ENCODE measurements at places on chromosomes 6 and 20. TPM values are rescaled to one million over a fixed set of nuclear protein-coding genes. Genes with fewer than 3 reads are reported as not detected.

LRRC73 gene
- 0.33 TPM for total RNA-seq

MCCD1 gene
- not detected for total RNA-seq

STXBP5 gene
- total RNA-seq: 32.1 TPM

UQCC2 gene
- total RNA-seq: 27.5 TPM

PRSS35 gene
- total RNA-seq: not detected

GGT7 gene
- total RNA-seq: 12.5 TPM

PRR18 gene
- total RNA-seq: not detected

MCHR2 gene
- total RNA-seq: not detected

DNA sequence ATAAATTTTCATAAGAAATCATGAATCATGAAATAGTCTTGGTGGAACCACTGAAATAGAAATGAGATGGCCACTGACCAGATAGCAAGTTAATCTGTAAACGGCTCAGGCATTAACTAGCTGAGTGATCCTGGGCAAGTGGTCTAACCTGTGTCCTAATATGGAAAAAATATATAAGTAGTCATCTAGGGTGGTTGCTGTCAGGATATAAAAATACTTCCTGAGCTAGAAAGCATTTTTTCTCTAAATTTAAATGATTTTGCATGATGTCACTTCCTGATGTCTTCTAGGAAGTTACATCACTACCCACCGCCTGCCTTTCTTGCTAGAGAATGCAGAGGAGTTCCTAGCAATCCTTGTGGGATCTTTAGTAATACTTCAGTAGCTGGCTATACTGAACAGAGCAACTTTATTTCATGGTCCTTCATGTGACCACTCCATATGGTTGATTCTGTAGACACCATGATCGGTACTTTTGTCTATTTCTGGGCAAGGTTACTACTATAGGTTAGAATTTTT, 228.1 kb upstream of the CEP162 start:
- H3K4me3 ChIP-seq: no peak overlapping the region
- no peaks in the 10 kb centered on the region for H3K4me1 ChIP-seq
- DNase-seq: no peak
- no peaks in the 10 kb centered on the region for H3K36me3 ChIP-seq
- H3K27ac ChIP-seq: no peak overlapping the region
- no peaks in the 10 kb centered on the region for H3K27me3 ChIP-seq

DNA sequence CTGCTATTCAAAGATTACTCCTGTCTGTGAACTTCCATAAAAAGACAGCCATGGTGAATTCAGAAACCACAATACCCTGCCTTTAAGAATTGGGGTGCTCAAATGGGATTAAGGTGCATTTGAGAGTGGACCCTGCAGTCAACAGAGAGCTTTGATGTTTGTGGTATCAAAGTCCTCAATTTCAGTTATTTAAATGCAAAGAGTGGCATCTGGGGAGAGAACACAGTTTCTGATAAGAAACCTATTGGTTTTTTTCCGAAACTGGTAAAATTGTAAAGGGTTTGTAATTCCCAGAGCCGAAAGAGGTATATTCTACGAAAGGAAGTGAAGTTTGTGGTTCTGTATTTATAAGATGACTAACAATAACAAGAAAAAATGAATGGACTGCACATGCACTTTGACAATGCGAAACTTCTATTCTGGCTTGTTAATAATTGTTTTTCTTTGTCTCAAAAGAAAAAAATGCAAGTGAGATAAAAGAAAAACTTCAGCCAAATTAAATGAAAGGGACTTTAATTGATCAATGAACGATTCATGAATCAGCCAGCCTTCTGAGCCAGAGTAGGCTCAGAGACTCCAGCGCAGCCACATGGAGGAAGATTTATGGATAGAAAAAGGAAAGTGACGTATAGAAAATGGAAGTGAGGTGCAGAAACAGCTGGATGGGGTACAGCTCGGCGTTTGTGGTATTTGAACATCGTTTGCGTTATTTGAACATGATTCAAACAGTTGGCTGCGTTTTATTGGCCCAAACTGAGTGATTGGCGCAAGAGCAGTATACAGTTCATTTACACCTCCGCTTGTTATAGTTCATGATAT, 70.5 kb upstream of the DUSP22 start:
- no peak overlapping the region for H3K27ac ChIP-seq
- H3K36me3 ChIP-seq: no peaks in the 10 kb centered on the region
- no peaks in the 10 kb centered on the region for H3K4me1 ChIP-seq

DNA sequence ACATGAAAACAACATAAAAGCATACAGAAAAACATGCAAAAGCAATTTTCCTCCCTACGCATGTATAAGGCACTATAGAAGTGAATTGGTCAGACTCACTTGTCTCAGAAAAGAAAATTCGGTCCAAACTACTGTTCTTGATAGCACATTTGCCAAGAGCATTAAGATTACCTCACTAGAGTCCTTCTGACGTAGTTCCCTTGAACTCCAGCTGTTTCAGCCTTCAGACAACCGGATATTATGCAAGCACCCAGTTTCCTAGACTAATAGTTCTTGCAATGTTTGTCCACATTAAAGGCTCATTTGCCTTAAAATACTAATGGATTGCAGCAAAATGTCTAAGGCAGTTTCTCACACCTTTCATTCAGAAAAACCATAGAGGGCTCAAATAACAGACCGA, 2.5 kb upstream of the CASS4 start:
- no peak for DNase-seq
- H3K27me3 ChIP-seq: no peaks in the 10 kb centered on the region
- H3K36me3 ChIP-seq: peaks cover 24% of the 10 kb centered on the region
- no peaks in the 10 kb centered on the region for H3K4me1 ChIP-seq
- H3K4me3 ChIP-seq: no peak overlapping the region

- H3K27me3 ChIP-seq: peaks cover 72% of the 10 kb centered on the region
- no peak for DNase-seq
- no peak overlapping the region for H3K27ac ChIP-seq
- no peaks in the 10 kb centered on the region for H3K4me1 ChIP-seq
- no peak overlapping the region for H3K4me3 ChIP-seq
Measured at GRCh38 chr6:149978610-149979009, 14.9 kb downstream of the ULBP1 start.

GRCh38 chr6:160678230-160678629, 14.2 kb upstream of the LPA start:
- H3K4me1 ChIP-seq: no peaks in the 10 kb centered on the region
- no peaks in the 10 kb centered on the region for H3K36me3 ChIP-seq
- no peaks in the 10 kb centered on the region for H3K27me3 ChIP-seq
- H3K4me3 ChIP-seq: no peak overlapping the region
- DNase-seq: no peak

DNA sequence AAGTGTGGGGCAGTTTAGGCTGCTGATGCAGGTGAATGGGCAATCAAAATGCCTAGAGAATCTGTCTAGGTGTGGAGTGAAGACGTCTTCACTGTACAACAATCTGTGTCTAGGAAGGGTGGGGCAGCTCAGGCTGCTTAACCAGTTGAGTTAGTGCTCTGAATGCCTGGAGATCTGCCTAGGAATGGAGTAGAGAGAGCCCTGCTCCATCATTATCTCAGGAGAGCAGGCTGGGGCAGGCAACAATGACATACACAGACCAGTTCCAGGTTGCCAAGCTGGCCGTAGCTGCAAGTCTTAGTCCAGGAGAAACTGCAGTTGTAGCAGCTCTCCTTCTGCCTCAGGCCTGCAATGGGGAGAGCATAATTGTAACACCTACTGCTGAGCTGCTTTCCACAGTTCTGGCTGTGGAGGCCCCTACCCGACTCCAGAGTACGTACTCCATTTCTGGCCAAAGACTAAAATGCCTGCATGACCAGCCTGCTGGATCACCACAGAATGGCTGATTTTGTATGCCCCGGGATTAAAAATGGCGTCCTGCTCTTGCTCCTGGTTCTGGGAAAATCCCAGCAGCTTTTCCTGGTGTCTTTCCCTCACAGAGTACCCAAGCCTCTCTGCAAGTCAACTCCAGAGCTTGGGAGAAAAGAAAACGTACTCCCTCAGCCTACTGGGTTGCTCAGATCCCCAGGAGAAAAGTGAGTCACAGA, 545.4 kb downstream of the ADGRB3 start:
- H3K36me3 ChIP-seq: no peaks in the 10 kb centered on the region
- no peaks in the 10 kb centered on the region for H3K4me1 ChIP-seq
- H3K4me3 ChIP-seq: no peak overlapping the region
- H3K27ac ChIP-seq: no peak overlapping the region
- DNase-seq: no peak

GRCh38 chr6:121338366-121338765, 4.1 kb upstream of the TBC1D32 start:
- DNase-seq: no peak
- H3K4me1 ChIP-seq: peaks cover 6% of the 10 kb centered on the region
- H3K27ac ChIP-seq: no peak overlapping the region
- H3K4me3 ChIP-seq: no peak overlapping the region
- no peaks in the 10 kb centered on the region for H3K36me3 ChIP-seq
- no peaks in the 10 kb centered on the region for H3K27me3 ChIP-seq

DNA sequence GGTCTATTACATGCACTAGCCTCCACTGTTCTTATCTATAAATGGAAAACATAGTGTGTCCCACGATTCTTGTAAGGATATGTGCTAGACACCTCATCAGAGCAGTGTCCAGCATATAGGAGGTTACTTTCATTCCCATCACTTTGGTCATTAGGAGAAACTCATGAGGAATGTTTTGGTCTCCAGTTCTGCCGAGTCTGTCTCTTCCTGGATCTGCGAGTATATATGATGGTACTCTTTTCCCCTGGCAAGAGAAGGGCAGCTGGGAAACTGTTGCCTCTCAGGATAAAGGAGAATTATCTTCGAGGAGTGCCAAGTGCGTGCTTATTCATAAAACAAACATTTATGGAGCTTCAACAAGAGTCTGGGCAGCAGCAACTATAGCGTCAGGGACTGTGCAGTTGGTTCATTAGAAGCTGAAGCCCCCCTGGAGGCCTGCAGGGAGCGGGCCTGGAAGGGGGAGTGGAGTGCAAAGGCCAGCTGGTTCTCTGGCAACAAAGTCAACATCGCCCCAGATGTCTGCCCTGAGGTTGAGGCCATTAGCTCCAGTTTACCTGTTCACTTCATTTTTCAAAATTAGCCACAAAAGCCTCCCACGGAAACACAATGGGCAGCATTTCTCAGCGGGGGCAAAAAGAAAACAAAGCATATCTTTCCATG, 811.9 kb downstream of the MAFB start:
- H3K4me1 ChIP-seq: no peaks in the 10 kb centered on the region
- H3K4me3 ChIP-seq: no peak overlapping the region
- no peak overlapping the region for H3K27ac ChIP-seq
- DNase-seq: no peak

GRCh38 chr6:117503211-117503610, 20.7 kb downstream of the DCBLD1 start:
- H3K36me3 ChIP-seq: no peaks in the 10 kb centered on the region
- no peaks in the 10 kb centered on the region for H3K4me1 ChIP-seq
- H3K27ac ChIP-seq: no peak overlapping the region
- DNase-seq: no peak

GRCh38 chr20:45997187-45997586, 11.5 kb upstream of the MMP9 start:
- DNase-seq: peak; percentile 15
- H3K36me3 ChIP-seq: no peaks in the 10 kb centered on the region
- H3K4me3 ChIP-seq: no peak overlapping the region
- no peak overlapping the region for H3K27ac ChIP-seq

DNA sequence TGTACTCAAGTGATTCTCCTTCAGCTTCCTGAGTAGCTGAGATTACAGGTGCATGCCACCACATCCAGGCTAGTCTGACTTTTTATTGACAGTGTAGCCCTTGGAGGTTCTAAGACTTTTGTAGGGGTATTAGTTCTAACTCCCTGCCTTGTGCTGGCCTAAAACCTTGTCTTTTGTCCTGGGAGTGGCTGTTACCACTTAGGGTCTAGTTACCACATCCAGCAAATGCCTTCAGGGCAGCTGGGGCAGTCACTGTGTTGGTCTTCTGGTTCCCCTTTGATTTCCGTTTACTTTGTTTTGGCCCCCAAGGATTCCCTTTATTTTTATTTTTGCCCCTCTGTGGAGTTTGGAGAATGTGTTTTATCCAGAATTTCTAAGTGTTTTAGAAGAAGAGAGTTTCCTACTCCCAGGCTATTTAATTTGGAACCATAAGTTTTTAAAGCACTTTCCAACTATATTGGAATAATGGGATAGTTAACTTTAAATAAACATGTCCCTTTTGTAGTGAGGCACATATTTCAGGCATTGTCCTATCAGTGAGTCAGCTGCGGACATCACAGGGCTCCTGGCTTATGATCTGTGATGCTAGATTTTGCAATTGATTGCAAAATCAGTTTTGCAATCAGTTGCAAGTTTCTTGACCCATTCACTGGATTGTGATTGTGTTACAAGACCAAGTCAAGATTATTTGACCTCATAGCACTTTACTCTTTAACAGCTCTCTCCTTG, 25.0 kb downstream of the IL22RA2 start:
- no peaks in the 10 kb centered on the region for H3K4me1 ChIP-seq
- DNase-seq: peak; percentile 68
- H3K4me3 ChIP-seq: no peak overlapping the region

DNA sequence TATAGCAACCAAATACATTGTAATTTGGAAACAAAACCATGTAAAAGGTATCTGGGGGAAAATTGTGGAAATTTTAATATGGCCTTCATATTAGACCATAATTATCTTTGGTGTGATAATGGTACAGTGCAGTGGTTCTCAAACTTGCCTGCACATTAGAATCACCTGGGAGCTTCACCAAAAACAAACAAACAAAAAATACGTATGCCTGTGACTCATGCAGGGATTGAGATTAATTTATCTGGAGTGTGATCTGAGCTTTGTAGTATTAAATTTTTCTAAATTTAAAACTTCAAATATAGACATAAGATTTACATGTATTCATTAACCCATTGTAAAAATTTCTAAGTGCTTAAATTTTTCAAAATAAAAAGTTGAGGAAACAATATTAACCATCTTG, 31.5 kb downstream of the ARHGAP18 start:
- H3K27ac ChIP-seq: no peak overlapping the region
- no peaks in the 10 kb centered on the region for H3K4me1 ChIP-seq
- H3K4me3 ChIP-seq: no peak overlapping the region
- DNase-seq: no peak
- H3K36me3 ChIP-seq: no peaks in the 10 kb centered on the region

GRCh38 chr6:17388365-17388764, 5.0 kb upstream of the CAP2 start:
- DNase-seq: no peak
- no peak overlapping the region for H3K27ac ChIP-seq
- no peaks in the 10 kb centered on the region for H3K36me3 ChIP-seq
- no peaks in the 10 kb centered on the region for H3K27me3 ChIP-seq
- no peak overlapping the region for H3K4me3 ChIP-seq
- peaks cover 10% of the 10 kb centered on the region for H3K4me1 ChIP-seq

DNA sequence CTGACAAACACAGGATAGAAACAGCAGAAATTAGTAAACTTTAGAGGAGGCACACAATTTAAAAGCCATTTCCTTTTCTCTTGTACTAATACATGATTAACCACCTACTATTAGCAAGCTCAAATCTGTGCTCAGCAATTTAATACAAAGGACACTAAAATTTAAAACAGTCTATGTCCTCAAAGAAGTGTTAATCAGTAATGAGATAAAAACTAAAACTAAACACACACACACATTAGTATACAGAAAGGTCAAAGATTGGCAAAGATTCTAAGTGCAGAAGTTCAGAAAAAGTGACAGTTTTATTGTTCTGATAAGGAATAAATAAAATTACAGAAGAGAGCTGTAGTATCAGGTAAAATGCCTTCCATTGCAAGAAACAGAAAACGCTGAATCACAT, 73.9 kb upstream of the RUNX2 start:
- H3K4me3 ChIP-seq: no peak overlapping the region
- H3K27me3 ChIP-seq: no peaks in the 10 kb centered on the region
- no peaks in the 10 kb centered on the region for H3K4me1 ChIP-seq
- DNase-seq: no peak
- H3K27ac ChIP-seq: no peak overlapping the region
- no peaks in the 10 kb centered on the region for H3K36me3 ChIP-seq

- H3K4me1 ChIP-seq: no peaks in the 10 kb centered on the region
- H3K27me3 ChIP-seq: no peaks in the 10 kb centered on the region
- H3K4me3 ChIP-seq: no peak overlapping the region
Measured at GRCh38 chr6:41332241-41332640, 3.2 kb upstream of the NCR2 start.
